Thoracic aorta (tissue), 2 donors: ENCODE measurements at places on chromosomes 12 and 14. TPM values are rescaled to one million over a fixed set of nuclear protein-coding genes. Genes with fewer than 3 reads are reported as not detected.

DNA sequence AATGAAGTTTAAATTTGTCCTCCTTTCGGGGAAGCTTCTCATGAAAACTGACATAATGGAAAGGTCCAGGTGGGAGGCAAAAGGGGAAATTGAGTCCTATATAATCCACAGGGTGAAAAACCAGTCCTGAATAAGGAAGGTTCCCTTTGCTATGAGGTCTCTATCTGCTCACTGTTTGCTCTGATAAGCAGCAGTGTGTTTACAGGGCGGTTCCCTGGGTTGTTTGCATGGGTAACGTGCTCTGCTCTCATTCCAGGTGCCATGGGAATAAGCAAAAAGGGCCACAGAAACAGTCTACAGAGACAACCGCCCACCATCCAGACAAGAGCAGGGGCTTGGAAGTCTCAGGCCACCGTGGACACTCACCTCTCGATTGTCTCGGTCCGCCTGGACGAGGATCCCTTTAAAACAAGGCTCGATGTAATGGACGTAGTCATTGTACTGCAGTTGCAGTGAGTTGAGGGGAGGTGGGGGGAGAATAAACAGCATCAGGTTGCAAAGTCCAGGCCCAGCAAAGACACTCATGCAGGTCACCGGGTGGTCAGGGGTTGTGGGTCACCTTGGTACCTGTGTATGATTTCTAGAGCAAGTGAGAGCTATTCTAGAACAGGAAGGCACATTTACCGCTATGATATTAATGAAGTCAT lies 32.7 kb downstream of the CACNA2D4 start:
- H3K4me1 ChIP-seq: no peaks in the 10 kb centered on the region
- H3K4me3 ChIP-seq: no peak overlapping the region
- H3K27ac ChIP-seq: no peak overlapping the region
- no peak for DNase-seq
- no peaks in the 10 kb centered on the region for H3K36me3 ChIP-seq

GRCh38 chr14:49857427-49858003 lies 4.9 kb upstream of the NEMF start:
- H3K4me1 ChIP-seq: peaks cover 9% of the 10 kb centered on the region
- H3K4me3 ChIP-seq: no peak overlapping the region
- no peak for DNase-seq

GRCh38 chr12:65628061-65628460 lies 196.2 kb upstream of the HMGA2 start:
- H3K36me3 ChIP-seq: no peaks in the 10 kb centered on the region
- DNase-seq: no peak
- no peaks in the 10 kb centered on the region for H3K27me3 ChIP-seq

- peaks cover 11% of the 10 kb centered on the region for H3K4me1 ChIP-seq
- H3K36me3 ChIP-seq: no peaks in the 10 kb centered on the region
- no peak overlapping the region for H3K4me3 ChIP-seq
These were observed 5.9 kb upstream of the DEGS2 start for GRCh38 chr14:100165376-100165775.

Gene ALDH2
- total RNA-seq: 99.0 TPM

GRCh38 chr12:4849115-4849541 lies 60.6 kb upstream of the KCNA1 start:
- H3K36me3 ChIP-seq: no peaks in the 10 kb centered on the region
- DNase-seq: no peak
- H3K4me3 ChIP-seq: no peak overlapping the region
- no peaks in the 10 kb centered on the region for H3K27me3 ChIP-seq
- no peak overlapping the region for H3K27ac ChIP-seq

DNA sequence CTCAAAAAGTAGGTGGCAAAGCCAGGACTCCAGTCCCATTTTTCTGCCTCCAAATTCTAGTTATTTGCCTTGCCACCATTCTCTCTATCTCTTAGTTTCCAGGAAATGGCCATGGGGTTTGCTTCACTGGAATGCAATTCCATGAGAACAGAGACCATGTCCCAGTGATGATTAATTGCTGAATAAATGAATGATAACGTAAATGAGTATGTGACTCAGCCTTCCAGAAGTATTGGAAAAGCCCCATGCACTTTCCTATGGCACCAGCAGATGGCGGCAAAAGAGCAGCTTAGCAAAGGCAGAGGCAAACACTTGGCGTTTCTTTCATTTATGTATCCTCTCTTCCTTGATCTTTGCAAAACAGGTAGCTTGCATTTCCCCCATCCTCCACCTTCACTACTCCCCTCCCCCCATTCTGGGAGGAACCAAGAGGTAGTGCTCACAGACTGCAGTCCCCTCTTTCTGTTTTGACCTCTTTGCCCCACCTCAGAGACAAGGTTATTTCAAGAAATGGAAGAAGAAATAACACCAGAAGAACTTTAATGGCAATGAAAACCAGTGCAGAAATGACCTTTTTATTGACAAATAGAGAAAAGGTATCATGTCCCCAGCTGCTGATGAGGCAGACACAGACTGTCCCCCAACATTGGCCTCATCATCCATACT lies 21.3 kb downstream of the TBX3 start:
- H3K4me3 ChIP-seq: no peak overlapping the region
- no peaks in the 10 kb centered on the region for H3K36me3 ChIP-seq
- DNase-seq: peak; percentile 40
